Naive thymus-derived CD4-positive, alpha-beta T cell (primary cell): ENCODE measurements at places on chromosomes 4 and X. TPM values are rescaled to one million over a fixed set of nuclear protein-coding genes. Genes with fewer than 3 reads are reported as not detected.

NCAPG gene
- total RNA-seq = 0.35 TPM

DNA sequence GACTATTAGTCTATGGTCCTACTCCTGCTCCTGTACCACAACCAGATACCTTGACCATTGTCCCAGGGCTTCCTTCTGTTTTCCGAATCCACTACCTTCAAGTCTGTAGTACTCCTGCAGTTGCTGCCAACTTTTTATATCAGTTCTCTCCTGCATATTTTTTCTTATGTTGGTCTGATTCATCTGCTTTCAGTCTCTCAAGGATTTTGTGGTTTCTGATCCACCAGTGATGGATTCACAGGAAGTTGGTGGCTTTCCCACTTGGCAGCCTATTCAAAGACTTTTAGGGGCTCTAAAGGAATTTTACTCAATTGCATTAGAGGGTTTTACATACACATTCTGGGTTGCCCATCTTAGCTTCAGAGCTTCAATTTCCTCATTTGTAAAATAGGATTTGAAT lies 23.6 kb downstream of the KIF4A start:
- H3K27me3 ChIP-seq = no peaks in the 10 kb centered on the region
- no peak overlapping the region for H3K4me3 ChIP-seq
- no peaks in the 10 kb centered on the region for H3K36me3 ChIP-seq
- no peaks in the 10 kb centered on the region for H3K4me1 ChIP-seq
- no peak for DNase-seq

GRCh38 chr4:114601304-114602052 lies 2.9 kb downstream of the UGT8 start:
- H3K36me3 ChIP-seq = no peaks in the 10 kb centered on the region
- DNase-seq = no peak
- no peak overlapping the region for H3K27ac ChIP-seq
- H3K4me3 ChIP-seq = no peak overlapping the region

GRCh38 chr4:151403656-151404055 lies 5.3 kb upstream of the FHIP1A start:
- H3K36me3 ChIP-seq = no peaks in the 10 kb centered on the region
- no peaks in the 10 kb centered on the region for H3K27me3 ChIP-seq
- H3K4me3 ChIP-seq = no peak overlapping the region
- DNase-seq = no peak
- H3K4me1 ChIP-seq = no peaks in the 10 kb centered on the region
- no peak overlapping the region for H3K27ac ChIP-seq

- DNase-seq = no peak
- H3K27me3 ChIP-seq = no peaks in the 10 kb centered on the region
- no peak overlapping the region for H3K4me3 ChIP-seq
- no peaks in the 10 kb centered on the region for H3K36me3 ChIP-seq
Observed at GRCh38 chr4:180052629-180053028, 2190.6 kb upstream of the TENM3 start.
